ENCODE measurements at places on chromosomes 4 and X.

DNA sequence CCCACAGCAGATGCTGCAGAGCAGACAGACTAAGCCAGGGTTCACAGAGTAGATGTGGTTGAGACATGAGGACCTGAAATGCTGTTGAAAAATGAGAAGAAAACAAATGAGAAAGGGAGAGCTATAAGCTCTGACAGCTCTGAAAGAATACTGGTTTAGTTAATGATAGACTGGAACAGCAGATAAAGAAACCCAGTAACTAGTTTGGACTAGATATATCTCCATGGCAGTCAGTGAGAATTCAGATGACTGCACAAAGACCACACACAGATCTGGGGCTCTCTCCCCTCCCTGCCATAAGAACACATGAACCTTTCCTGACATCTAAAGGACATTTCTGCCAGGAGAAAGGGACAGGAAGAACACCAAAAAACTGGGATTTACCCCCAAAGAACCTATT lies 8.2 kb downstream of the NAA11 start:
- no peak for DNase-seq

DNA sequence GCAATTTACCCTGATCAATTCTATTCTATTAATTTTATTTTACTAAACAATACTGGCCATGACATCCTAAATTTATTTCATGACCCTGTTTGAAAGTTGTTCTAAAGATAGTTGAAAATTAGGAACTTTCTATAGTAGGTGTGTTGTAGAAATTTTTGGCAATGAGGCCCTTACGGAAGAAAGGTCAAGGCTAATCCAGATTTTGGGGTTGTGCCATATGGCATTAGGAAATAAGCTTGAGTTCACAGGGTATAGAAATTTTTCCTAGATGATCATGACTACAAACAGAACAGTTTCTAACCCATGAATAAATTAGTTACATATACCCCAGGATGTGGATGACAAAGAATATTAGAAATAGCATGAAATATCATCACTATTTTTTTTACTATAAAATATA lies 7.8 kb upstream of the ALB start:
- DNase-seq = no peak

DNA sequence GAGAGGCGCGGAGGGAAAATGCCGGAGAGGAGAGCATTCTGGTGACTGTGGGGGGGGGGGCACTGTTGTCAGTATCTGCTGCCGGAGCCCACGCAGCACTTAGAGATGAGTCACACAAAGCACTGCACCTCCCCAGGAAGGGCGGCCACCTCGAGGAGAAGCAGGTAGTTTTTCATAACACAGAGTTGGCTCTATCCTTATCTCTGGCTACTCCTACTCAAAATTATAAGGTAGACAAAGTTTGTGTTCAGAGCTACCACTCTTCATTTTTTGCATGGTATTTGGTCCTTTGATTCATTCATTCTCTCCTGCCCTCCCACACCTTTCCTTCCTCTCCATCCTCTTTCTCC lies 76.2 kb upstream of the SCOC start:
- DNase-seq = no peak

DNA sequence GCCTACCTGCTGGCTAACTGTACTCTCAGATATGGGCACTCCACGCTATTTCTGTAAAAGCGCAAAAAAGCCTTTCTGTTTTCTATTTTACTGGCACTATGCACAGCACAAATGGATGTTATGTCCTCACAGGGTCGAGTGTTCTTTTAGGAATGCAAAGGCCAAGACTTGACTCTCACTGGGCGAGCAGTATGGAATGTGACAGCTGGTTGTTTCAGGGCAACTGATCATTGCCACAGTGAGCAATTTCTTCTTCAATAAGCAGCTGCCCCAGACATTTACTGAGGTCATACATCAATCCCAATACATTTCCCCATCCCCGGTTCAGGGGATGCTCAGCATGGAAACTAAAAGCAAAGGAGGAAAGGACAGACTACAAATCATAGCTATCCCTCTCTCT lies 58.2 kb downstream of the PDE5A start:
- DNase-seq = no peak

DNA sequence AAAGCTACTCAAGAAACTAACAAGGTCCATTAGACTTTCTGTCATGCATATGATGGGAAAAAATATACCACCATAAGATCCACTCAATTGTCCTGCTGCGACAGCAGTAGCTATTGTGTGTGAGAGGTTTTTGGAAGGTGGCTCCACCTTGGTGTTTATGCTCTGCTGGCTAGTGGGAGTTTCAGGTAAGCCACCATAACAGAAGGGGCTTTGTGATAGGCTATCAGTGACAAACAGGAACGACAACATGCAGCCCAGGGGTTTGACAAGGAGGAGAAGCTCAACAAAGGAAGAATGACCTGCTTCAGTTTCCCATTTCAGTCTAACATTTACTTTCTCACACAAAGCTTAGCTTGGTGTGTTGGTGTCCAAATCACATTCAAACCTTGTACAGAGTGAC lies 182.6 kb downstream of the ATOH1 start:
- no peak for DNase-seq

DNA sequence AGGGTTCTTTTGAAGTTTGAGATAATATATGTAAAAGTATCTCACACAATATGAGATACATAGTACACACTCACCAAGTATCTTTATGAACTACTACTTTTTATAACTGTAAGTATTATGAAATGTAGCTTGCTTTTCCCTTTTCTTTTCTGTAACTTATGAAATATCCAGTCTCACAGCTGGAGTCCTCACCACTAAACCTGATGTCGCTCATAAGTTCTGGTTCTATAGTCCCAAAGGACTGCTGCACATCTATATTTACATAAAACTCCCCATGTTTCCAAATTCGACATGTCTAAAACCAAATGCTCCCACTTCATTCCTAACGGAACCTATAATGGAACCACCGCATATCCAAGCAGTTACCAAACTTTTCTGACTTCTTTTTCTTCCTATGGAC lies 186.5 kb upstream of the SLC7A11 start:
- no peak for DNase-seq

DNA sequence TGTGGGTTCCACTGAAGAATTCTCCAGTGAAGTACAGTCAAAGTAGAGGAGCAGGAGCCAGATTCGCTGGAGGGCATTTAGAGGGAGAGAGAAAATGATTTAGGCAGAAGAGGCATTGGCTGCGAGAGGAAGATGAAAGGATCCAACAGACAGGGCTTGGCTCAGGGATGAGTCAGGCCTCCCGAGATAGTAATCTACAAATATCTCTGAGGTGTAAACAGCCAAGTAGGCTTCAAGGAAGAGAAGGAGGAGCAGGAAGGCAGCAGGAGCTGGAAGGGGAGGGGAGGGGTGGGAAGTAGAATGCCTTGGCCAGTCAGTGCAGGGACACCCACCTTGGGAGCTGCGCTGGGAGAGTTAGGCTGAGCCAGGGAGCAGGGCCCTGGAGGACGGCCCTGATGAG lies 55.5 kb downstream of the PJA1 start:
- DNase-seq = no peak

- no peak for DNase-seq
Measured at GRCh38 chr4:99436976-99437722, 2.0 kb upstream of the ADH7 start.

- no peak for DNase-seq
Measured at GRCh38 chr4:27685091-27685490, 824.5 kb downstream of the STIM2 start.

DNA sequence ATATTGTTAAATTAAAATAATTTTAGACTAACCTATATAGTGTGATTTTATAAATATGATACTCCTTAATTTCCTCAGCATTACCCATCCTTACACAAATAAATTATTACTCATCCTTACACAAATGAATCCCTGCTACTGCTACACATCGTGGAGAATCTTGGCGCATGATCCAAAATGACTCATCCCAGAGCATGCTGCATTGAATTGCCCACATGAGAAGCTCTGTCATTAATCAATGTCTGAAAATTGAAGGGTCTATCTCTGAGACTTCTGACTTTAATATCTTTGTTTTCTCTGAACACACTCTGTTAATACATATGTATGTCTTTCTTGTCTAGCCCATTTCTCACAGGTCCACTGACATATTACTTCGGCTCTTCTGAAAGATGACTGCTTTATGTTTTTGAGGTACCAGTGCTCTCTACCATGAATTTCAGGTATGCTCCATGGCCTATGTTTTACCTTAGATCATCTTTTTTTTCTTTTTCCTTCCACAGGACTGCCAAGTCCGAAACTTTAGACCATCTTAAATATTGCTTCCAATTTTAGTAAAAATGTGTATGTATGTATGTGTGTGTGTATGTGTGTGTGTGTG lies 15.7 kb upstream of the DUSP21 start:
- no peak for DNase-seq

- no peak for DNase-seq
Measured at GRCh38 chr4:89657931-89658700, 178.8 kb downstream of the SNCA start.

DNA sequence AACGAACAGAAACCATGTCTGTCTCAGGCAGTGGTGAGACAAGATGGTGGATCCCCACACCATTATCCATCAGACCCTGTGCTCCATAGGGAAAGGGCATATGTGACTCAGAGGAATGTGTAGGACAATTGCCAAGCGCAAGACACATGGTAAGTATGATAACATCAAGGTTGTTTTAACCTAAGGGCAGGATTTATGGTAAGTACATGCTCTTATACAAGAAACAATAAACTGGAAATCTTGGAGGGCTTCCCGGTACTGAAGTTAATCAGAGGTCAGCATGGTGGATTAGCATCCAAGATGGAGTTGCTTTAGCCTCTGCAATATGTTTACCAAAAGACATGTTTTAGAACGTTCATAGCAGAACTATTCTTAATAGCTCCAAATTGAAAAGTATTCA lies 355.0 kb downstream of the PPP1R2C start:
- DNase-seq = no peak

DNA sequence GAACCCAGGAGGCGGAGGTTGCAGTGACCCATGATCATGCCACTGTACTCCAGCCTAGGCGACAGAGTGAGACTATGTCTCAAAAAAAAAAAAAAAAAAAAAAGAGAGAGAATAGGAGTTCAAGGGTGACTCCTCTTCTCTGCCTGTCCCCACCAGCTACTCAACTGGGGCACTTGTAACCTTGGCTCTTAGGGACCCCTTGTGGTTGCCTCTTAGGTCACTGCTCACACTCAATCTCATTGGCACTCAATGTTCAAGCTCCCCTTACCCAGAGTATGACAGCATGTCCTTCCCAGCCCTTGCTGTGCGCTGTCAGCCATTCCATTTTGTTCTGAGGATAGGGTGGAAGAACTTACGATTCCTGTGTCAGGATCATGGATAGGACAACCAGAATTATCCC lies 82.4 kb upstream of the BEND4 start:
- no peak for DNase-seq

GRCh38 chr4:126396121-126396520 lies 1081.4 kb downstream of the FAT4 start:
- DNase-seq = no peak

- no peak for DNase-seq
Measured at GRCh38 chrX:2376166-2376565, 124.6 kb downstream of the DHRSX start.

- DNase-seq = no peak
Measured at GRCh38 chr4:127631420-127631819, 1.3 kb upstream of the INTU start.

DNA sequence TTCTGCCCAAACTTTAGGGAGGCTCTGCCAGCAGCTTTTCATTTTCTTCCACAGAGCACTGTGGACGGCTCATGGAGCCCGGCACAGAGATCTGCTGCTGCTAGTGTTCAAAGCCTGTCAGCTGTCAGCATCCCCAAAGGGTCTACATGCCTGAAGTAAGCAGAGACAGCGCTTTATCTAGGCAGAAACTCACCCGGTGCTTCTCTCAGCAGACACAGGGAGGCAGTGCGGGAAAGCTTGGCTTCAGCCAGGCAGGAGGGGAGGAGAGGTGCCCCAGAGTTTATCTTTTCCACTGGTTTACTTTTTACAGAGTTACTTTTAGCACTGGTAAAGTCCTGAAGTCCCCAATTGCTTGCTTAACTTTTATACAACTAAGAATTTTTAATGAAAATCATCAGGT lies 339.3 kb downstream of the NKX6-1 start:
- DNase-seq = no peak

GRCh38 chr4:114997576-114998247 lies 115.7 kb downstream of the NDST4 start:
- DNase-seq = no peak

DNA sequence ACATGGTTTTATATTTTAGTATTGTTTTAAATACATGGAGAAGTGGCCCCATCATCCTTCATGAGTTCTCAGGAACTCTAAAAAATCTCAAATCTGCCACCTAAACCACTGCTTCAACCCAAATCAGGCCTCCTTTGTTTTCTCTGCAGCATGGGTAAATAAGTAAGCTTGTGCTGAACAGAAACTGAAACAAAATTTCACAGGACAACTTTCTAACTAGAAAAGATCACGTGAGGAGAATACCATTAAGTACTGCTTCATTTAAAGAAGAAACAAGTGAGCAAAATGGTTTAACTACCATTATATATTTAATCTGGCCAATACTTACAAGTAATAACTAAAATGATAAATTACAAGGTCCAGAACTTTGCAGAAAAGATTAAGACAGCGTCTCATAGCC lies 2.5 kb downstream of the ARAP2 start:
- no peak for DNase-seq

DNA sequence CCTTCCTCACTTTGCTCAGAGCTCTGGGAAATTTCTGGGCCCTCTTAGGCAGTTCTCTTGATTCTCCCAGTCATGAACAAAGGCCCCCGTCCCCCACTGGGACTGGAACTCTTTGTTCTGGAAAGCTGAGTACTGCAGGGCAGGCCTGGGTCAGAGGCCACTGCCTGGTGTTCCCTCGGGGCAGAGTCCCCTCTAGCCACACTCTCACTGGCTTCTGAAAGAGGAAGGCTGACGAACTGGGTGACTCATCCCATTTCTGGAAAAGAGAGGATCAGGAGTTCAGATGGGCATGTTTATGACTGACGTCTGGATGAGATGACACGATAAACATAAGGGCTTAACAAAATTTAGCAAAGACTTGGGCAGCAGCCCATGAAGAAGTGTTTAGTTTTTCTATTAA lies 47.7 kb downstream of the DDX3X start:
- DNase-seq = no peak

GRCh38 chrX:38882894-38883626 lies 81.8 kb downstream of the MID1IP1 start:
- DNase-seq = no peak

DNA sequence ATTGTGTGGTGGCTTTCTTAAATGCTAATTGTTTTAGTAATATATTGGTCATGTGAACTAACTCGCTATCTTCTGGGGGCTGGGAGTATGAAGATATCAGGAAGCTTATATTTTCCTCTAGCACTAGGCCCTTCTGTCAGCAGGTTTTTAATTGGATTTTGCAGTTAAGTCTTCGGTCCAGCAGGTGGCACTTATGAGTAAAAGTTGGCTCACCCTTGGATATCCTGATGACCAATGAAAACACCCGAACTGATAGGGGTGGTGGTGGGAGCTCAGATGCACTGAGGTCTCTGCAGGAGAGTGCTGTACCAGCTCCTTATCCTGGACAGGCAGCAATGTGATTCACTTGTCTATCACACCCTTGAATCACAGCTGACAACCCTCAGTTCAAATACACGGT lies 1365.8 kb upstream of the DIAPH2 start:
- no peak for DNase-seq

- DNase-seq = no peak
Measured at GRCh38 chr4:138761638-138762220, 253.9 kb upstream of the NOCT start.
